Activated CD4-positive, CD25-positive, alpha-beta regulatory T cell (primary cell): ENCODE measurements at places on chromosomes 1 and 21.

DNA sequence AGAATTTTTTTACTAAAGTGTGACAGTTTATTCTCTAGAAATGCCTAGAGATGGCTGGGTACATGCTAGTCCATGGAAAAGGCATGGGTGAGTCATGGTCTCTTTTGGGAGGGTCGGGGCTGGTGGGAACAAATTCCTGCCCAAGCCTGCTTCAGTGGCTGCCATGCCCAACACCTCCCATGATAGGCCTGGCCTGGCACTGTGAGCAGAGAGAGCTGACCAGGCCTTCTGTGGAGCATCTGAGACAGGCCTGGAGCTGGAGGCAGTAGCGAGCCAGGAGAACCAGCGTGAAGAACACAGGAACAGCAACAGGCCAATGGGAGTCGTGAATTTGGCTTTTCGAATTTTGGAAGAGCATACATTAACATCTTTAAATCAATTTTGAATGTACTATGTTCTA, 209.2 kb downstream of the SDCCAG8 start:
- no peak for DNase-seq

GRCh38 chr1:197042676-197043341, 24.3 kb downstream of the F13B start:
- DNase-seq: no peak

DNA sequence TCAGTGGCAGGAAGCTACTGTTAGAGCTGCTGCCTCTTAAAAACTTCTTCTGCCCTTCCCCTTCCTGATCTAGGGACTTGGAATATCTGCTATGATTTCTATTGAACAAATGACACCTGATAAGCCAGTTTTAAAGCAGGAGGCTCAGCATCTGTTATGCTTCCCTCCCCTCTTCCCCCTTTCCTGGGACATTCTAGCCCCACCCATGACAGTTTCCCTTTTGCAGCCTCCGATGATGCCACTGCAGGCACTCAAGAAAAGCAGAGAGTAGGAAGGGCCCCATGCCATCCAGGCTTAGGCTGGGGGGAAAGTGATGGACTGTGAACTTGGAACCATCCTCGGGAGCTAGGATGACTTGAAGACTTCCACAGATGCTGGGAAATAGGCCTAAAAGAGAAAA, 15.1 kb upstream of the EPB41 start:
- DNase-seq: no peak

DNA sequence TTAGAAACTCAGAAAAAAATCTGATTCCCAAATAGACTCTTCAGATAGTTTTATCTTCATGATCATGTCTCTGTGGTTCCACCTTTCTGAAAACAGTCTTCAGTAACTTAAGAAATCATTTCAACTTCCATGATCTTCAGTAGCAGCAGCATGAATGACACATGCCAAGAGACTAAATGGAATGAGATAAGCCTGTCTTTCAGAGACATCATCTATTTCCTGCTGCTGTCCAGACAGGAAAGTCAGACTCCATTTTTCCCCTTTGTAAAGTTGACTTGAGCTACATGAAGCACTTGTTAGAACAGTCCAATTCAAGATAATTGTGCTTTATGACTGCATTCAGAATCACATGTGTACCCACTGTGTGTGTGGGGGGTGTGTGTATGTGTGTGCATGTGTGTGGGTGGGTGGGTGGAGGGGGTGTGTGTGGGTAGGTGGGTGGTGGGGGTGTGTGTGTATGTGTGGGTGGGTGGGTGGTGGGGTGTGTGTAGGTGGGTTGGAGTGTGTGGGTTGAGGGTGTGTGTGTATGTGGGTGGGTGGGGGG, 58.8 kb downstream of the CLIC4 start:
- DNase-seq: no peak

DNA sequence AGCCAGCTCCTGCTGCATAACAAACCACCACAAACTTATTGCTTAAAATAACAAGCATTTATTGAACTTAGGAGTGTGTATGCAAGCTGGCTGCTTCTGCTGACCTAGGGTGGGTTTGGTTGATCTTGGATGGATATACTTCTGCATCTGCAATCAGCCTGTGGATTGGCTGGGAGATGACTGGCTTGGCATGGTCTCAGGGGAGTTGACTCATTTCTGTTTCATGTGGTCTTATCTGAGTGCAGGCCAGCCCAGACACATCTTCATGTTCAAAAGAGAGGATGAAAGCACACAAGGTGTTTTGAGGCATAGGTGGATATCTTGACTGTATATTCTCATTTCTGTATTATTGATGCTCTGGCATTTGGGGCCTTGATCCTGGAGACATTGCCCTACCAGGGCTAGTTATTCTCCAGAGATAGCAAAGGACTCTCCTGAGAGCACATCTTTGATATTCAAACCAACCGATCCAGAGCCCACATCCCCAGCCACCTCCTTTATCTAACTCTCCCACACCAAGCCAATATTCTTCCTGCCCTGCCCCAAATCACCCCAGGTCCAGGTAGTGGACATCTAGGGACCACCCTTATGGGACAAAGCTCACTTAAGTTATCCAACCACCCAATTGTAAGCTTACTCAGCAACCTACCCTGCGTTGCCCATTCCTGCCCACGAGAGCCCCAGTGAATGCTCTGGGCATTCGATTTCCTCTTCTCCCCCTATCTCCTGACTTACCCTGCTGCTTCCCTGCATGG, 350.8 kb downstream of the PTPRU start:
- DNase-seq: no peak

DNA sequence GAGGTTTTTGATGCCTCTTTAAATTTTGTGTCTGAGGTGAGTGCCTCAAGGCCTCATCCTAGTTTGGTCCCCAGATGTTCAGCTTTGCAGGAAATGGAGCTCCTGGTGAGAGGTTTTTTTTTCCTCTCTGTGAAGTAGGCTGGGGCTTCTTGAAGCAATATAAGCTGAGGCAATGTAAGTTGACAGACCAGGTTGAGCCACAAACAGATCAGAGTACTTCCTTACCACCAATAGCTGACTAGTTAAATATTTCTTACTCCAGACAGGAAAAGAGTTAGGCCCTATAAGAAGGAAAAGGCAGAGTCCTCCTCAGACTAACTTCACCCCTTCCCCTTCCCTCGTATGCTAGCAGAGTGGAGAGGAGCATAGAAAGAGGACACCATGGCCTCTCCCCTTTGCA, 341.0 kb downstream of the LMO4 start:
- DNase-seq: no peak

- no peak for DNase-seq
These were observed 147.1 kb upstream of the ATP1B1 start for GRCh38 chr1:168959382-168959781.

DNA sequence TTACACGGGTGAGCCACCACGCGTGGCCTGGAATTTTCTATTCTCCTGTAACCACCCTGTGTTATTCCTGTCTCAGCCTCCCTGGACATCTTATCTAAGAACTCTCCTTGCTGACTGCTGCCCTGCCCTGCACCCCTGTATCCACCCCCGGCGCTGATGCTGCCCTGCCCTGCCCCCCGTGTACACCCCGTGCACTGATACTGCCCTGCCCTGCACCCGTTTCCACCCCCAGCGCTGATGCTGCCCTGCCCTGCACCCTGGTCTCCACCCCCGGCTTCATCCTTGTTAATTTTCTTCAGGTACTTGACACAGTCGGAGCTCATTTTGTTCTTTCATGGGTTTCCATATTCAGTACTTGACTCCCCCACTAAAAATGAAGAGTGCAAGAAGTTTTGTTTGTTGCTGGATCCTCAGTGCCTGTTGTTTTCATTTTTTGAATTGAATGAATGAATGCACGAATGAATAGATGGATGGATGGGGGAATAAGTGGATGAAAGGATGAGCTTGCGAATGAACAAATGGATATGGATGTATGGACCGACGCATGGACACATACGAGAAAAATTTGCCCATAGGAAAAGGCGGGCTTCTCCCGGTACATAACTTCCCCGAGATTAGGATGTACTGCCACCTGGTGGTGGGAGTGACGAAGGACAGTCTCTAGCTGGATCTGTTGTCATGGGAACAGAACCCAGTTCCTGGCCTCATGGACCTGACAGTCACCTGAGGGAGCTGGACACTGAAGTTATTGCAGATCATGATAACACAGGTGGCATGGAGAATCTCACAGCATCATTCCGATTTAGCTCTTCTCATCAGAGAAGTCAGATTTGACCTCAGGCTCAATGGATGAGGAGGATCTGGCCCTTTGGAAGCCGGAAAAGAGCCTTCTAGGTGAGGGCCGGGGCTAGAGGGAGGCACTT, 14.9 kb downstream of the AADACL4 start:
- peak; percentile 59 for DNase-seq

DNA sequence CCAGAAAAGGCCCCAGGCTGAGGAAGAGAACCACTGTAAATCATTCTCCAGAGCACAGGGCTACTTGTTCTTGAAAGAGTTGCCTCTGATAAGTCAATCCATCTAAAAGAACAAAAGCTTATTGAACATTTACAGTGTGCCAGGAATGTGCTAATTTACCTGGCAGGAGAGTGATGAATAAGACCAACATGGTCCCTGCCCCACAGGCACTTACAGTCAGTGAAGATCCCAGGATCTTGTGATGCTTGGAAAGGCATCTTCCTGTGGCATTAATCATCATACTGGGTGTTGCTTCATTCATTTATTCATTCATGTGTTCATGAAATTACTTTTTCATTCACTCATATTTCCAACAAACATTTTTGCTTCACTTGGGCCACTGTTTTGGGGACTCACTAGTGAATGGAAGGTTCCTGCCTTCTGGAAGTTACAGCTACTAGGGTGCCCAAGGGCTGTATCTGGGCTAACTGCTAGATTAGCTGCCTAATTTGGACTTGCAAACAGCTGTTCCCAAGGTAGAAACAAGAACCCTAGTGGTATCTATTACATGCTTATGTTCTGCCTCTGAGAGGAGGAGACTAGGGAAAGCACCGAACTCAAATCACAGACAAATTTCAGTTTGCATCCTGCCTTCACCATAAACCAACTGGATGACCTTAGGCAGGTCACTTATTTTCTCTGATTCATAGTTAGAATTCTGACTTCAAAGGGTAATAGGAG, 133.5 kb downstream of the CLIC6 start:
- no peak for DNase-seq

DNA sequence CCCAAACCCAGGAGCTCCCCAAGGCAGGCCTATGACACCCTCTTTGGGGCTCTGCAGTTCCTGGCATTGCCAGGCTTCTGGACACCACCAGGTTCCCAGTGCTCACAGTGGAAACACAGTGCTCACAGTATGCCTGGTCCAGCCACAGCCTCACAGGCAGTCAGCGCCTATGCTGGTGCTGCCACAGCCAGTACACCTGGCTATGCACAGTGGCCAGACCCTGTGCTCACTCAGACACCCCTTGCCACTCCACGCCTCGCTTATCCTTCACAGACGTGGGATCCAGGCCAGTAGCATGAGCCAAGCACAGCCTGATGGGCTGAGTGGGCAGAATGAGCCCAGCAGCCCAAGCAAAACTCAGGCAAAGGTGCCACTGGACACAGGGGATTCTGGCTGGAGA, 579.2 kb upstream of the ADGRL2 start:
- no peak for DNase-seq

DNA sequence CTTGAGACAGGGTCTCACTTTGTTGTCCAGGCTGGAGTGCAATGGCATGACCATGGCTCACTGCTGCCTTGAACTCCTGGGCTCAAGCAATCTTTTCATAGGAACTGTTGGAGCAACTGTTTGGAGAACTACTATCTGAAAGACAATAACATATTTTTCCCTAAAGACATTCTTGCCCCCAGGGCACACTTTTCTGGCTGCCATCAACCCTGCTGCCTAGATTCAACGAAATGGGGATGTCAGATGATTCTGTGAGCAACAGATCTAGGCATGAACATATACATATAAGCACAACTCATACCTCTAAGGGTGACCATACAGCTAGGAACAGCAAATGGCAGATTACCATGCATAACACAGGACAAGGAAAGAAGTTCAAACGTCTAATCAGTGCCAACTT, 27.4 kb downstream of the JAK1 start:
- no peak for DNase-seq

DNA sequence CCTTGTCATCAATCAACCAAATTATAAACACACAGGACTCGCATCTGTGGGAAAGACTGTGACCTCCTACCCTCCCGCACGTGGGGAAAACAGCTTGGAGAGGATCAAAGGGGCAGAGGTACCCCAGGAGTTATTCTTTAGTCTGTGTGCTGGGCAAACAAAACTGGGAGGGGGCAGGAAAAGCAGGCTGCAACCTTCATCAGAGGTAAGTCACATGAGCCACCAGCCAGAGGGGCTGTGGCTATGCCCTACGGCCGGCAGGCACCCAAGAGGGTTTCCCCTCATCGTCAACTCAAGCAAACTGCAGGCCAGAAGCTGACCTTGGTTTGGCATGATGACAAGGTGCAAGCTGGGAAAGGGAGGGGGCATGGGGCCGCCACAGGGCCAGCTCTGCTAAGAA, 12.5 kb downstream of the SMIM12 start:
- no peak for DNase-seq

DNA sequence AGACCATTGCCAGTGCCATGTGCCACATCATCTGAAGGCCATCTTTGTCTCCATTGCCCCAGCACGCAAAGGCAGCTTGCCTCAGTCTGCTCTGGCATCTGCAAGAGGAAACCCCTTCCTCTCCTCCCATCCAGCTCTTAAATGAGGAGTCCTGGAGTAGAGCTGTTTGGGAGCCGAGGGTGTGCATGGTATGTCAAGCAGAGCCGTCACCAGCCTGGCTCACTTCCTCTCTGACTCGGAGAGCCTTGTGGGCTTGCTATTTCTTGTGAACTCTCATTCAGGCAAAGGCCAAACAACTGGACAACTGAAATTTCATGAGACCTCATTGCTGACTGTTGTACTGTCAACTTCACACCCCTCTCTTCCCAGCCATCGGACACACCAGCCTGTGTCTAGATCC, 143.9 kb downstream of the SIPA1L2 start:
- DNase-seq: no peak

GRCh38 chr1:227255086-227255732, 63.1 kb downstream of the CDC42BPA start:
- DNase-seq: no peak
